ENCODE measurements at places on chromosomes 4 and X.

DNA sequence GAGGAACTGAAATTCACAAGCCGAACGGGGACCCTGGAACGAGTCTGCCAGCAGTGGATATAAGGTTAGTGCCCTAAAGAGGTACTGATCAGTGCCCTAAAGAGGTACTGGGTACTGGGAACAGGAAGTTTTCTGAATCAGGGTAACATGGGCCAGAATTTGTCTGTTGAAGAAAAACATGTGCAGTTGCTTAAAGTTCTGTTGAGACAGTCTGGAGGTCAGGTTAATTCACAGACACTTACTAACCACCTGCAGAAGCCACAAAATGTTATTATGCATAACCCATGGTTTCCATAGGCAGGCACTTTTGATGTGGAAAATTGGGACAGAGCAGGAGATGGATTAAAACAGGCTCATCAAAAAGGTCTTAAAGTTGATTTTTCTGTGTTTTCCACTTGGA is 17.9 kb downstream of the SPIN2B start:
- no peaks in the 10 kb centered on the region for H3K4me1 ChIP-seq
- no peaks in the 10 kb centered on the region for H3K27me3 ChIP-seq
- no peak overlapping the region for H3K4me3 ChIP-seq
- no peak for DNase-seq
- peaks cover 79% of the 10 kb centered on the region for H3K36me3 ChIP-seq

- no peak for DNase-seq
- H3K4me1 ChIP-seq, result peaks cover 15% of the 10 kb centered on the region
- no peak overlapping the region for H3K4me3 ChIP-seq
Measured at GRCh38 chr4:109033993-109034392, 268.5 kb downstream of the COL25A1 start.

GRCh38 chr4:71004281-71004851 is 10.9 kb downstream of the DCK start:
- H3K4me3 ChIP-seq, result peak overlapping the region; percentile 27
- no peaks in the 10 kb centered on the region for H3K27me3 ChIP-seq
- H3K4me1 ChIP-seq, result peaks cover 19% of the 10 kb centered on the region
- peak overlapping the region; percentile 14 for H3K27ac ChIP-seq
- peak; percentile 11 for DNase-seq

DNA sequence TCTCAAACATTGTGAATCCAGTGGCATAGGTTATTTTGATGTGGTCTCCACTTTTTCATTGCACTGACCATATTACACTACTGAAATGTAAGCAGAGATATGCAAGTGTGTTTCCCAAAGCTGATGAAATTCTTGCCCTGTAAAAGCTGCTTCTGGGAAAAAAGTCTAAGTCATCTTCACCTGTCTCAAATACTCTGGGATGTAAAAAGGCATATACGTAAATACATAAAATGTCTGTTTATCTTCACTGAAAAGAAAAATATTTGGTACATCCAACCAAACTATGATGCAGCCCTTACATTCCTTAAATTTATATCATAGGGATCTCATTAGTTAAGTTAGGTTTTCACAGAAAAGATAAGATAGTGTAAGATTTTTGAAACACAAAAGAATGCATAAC is 7.9 kb downstream of the KDR start:
- no peak overlapping the region for H3K4me3 ChIP-seq
- H3K27ac ChIP-seq, result no peak overlapping the region
- peaks cover 4% of the 10 kb centered on the region for H3K27me3 ChIP-seq
- DNase-seq, result no peak
- peaks cover 10% of the 10 kb centered on the region for H3K4me1 ChIP-seq
- H3K36me3 ChIP-seq, result peaks cover 78% of the 10 kb centered on the region

DNA sequence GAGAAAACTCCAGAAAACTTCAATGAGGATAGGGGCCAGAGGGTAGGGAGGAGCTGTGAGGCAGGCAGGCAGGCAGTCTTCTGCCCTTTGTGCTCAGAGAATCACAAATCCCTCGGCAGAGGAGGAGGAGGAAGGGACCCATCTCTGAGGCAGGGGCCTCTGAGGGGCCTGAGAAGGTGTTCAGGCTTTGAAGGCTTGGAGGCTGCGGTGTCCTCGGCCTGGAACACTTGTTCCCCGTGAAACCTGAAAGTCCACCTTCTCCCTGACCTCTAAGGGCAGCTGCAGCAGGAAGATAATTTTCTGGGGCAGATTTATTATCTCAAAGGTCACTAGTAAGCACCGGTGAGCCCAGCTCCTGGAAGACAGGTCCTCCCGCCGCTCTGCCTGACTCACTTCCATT is 200.3 kb upstream of the BCOR start:
- H3K4me3 ChIP-seq, result peak overlapping the region; percentile 60
- peak overlapping the region; percentile 59 for H3K27ac ChIP-seq
- no peaks in the 10 kb centered on the region for H3K36me3 ChIP-seq
- H3K4me1 ChIP-seq, result peaks cover 49% of the 10 kb centered on the region

DNA sequence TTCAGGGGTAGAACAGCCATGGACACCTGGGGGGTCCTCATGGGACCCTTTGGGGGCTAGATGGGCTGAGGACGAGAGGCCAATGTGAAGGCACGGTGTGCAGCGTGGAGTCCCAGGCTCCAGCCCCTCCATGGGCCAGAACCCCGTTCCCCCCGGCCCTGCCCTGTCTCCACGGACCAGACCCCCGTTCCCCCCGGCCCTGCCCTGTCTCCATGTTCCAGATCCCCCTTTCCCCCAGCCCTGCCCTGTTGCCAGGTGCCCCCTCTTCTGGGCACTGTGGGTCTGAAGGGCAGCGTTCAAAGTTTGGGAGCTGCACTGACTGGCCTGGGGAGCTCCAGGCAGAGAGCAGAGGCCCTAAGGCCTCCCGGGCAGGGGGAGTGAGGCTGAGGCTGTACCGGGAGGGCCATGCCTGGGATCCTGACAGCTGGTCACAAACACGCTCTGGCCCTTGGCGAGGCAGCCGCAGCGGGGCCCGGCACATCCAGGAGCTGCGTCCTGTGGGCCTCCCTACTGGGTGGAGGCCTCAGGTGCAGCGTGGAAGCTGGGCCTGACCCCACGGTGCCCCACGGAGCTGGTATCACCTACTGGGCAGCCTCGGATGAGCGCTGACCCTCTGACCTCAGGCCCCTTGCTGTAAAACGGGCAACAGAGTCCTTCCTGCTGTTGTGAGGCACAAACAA is 8.9 kb downstream of the DGKQ start:
- no peak overlapping the region for H3K27ac ChIP-seq
- peaks cover 29% of the 10 kb centered on the region for H3K27me3 ChIP-seq
- no peaks in the 10 kb centered on the region for H3K4me1 ChIP-seq

DNA sequence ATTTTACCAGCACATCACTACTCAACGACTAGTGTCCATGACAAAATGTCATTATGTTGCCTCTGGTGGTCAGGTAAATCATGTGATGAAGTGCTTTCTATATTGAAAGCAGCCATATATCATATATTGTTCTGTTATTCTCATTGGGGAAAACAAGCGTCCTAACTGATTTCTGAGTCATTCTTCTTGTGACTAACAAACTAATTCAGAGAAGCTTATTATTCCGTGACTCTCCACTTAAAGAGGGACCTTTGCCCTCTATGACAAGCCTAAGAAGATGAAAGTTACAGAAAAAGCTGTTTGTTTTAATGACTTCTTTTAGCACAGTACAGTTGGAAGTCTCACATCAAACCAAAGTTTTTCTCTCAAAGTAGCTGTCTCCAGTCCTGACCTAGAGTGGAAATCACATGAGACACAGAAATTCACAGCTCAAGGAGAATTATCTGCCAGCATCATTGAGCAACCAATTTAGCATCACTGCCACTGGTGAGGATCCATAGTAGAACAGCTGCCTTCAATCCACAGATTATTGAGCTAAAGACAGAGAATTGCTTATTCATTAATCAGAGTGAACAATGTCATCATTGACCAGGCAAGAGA is 36.4 kb downstream of the ASB9 start:
- DNase-seq, result no peak
- no peaks in the 10 kb centered on the region for H3K4me1 ChIP-seq
- H3K4me3 ChIP-seq, result no peak overlapping the region
- H3K36me3 ChIP-seq, result no peaks in the 10 kb centered on the region

DNA sequence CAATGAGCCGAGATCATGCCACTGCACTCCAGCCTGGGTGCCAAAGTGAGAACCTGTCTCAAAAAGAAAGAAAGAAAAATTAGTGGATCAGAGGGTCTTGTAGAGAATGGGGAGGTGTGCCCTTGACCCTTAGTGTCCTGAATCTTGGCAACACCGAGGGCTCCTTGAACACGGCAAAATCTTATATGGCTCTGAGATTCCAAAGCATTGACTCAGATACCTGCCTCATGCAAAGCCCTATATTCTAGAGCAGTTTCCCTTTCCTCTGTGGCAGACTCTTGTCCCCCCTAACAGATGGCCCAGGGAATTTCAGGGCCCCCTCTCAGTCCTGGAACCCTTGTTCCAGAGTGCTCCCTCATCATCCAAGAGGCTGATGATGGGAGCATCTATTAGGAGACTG is 6.8 kb downstream of the CLDN2 start:
- H3K4me3 ChIP-seq, result no peak overlapping the region
- no peak overlapping the region for H3K27ac ChIP-seq
- H3K27me3 ChIP-seq, result peaks cover 5% of the 10 kb centered on the region

GRCh38 chr4:173119818-173120217 is 48.8 kb upstream of the GALNT7 start:
- no peaks in the 10 kb centered on the region for H3K27me3 ChIP-seq
- H3K4me3 ChIP-seq, result no peak overlapping the region
- DNase-seq, result no peak
- no peaks in the 10 kb centered on the region for H3K36me3 ChIP-seq
- peaks cover 4% of the 10 kb centered on the region for H3K4me1 ChIP-seq

DNA sequence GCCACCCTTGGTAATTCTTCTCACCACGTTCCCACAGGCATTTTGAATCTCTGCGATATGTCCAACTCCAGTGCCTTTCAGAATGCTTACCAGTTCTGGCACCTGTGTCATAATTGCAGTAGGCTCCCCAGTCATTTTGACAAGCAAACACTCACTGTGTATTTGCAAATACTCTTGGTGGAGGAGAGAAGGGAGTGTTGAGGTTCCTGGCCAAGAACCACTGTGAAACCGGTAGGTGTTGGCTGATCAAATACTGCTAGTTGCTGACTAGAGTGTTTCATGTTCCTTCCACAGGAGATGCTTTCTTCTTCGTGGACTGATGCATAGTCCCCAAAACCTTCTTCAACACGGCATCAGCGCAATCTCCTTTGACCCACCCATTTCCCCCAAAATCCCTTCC is 16.0 kb upstream of the NLGN4X start:
- H3K36me3 ChIP-seq, result no peaks in the 10 kb centered on the region
- no peak for DNase-seq
- H3K4me1 ChIP-seq, result no peaks in the 10 kb centered on the region
- H3K27ac ChIP-seq, result no peak overlapping the region

GRCh38 chrX:98607739-98608138 is 1724.0 kb downstream of the RPA4 start:
- no peak overlapping the region for H3K27ac ChIP-seq
- no peaks in the 10 kb centered on the region for H3K27me3 ChIP-seq
- peaks cover 5% of the 10 kb centered on the region for H3K36me3 ChIP-seq
- H3K4me3 ChIP-seq, result no peak overlapping the region

DNA sequence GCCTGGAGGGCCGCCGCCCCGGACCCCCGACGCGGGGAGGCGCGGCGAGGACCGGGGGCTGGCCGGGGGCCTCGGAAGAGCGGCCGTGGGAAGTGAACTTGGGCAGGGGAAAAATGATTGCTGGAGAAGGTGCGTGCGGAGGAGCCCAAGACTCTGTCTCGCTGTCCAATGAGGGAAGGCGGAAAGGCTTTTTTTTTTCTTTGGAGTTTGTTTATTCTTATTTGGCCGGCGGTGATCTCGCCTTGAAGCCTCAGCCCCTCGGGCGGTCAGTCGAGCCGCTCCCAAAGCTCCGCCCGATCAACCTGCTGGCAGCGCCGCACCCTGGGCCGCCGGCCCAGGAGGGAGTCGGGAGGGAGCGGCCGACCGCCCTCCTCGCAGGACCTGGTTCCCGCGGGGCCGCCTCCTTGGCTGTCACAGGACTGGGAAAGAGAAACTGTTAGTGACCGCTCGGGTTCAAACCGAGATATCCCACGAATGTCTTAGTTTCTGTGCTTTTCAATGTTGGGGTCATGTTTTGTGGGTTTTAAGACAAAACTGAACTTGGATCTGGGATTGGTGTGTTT is 2.5 kb downstream of the CPEB2 start:
- peak overlapping the region; percentile 86 for H3K4me3 ChIP-seq
- H3K27me3 ChIP-seq, result peaks cover 32% of the 10 kb centered on the region
- no peak overlapping the region for H3K27ac ChIP-seq
- peak; percentile 46 for DNase-seq

- H3K27me3 ChIP-seq, result peaks cover 3% of the 10 kb centered on the region
- DNase-seq, result no peak
- no peak overlapping the region for H3K4me3 ChIP-seq
- H3K27ac ChIP-seq, result no peak overlapping the region
Measured at GRCh38 chr4:15012017-15012788, 9.9 kb downstream of the CPEB2 start.

DNA sequence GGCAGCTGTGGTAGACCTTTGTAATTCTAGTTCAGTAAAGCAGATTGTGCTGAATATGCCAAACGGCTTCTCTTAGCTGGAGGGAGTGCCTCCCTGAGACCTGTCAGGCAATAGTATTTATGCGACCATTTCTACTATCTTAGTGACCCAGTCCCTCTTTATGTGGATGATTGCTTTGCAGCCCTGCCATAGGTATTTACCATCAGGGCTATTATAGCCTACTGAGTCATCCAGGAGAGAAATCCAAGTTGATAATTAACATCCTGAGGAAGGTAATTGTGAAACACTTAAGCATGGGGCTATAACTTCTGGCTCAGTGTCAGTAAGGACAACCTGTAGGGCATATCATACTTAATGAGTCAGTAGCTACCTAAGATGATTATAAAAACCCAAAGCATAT is 103.9 kb upstream of the MAOA start:
- H3K4me3 ChIP-seq, result no peak overlapping the region
- DNase-seq, result no peak
- H3K27me3 ChIP-seq, result no peaks in the 10 kb centered on the region
- H3K27ac ChIP-seq, result peak overlapping the region; percentile 43
- peaks cover 32% of the 10 kb centered on the region for H3K4me1 ChIP-seq
- no peaks in the 10 kb centered on the region for H3K36me3 ChIP-seq

DNA sequence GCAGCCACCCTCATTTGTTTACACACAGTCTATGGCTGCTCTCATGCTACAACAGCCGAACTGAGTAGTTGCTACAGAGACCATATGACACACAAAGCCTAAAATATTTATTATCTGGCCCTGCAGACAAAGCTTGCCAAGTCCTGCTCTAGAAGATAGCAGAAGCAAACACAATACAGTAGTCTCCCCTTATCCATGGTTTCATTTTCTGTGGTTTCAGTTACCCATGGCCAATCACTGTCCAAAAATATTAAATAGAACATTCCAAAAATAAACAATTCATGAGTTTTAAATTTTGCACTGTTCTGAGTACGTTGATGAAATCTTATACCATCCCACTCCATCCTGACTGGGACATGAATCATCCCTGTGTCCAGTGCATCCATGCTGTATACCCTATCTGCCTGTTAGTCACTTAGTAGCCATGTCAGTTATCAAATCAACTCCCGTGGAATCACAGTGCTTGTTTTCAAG is 40.2 kb upstream of the ZNF81 start:
- H3K4me3 ChIP-seq, result no peak overlapping the region
- no peaks in the 10 kb centered on the region for H3K36me3 ChIP-seq
- H3K27me3 ChIP-seq, result no peaks in the 10 kb centered on the region
- H3K4me1 ChIP-seq, result no peaks in the 10 kb centered on the region
- no peak overlapping the region for H3K27ac ChIP-seq
- DNase-seq, result no peak

Measured in nephron progenitor cell (in vitro differentiated cells).